ENCODE measurements at places on chromosomes 7 and 10.

GRCh38 chr7:120785095-120785494 lies 72.8 kb downstream of the TSPAN12 start:
- no peak for DNase-seq

DNA sequence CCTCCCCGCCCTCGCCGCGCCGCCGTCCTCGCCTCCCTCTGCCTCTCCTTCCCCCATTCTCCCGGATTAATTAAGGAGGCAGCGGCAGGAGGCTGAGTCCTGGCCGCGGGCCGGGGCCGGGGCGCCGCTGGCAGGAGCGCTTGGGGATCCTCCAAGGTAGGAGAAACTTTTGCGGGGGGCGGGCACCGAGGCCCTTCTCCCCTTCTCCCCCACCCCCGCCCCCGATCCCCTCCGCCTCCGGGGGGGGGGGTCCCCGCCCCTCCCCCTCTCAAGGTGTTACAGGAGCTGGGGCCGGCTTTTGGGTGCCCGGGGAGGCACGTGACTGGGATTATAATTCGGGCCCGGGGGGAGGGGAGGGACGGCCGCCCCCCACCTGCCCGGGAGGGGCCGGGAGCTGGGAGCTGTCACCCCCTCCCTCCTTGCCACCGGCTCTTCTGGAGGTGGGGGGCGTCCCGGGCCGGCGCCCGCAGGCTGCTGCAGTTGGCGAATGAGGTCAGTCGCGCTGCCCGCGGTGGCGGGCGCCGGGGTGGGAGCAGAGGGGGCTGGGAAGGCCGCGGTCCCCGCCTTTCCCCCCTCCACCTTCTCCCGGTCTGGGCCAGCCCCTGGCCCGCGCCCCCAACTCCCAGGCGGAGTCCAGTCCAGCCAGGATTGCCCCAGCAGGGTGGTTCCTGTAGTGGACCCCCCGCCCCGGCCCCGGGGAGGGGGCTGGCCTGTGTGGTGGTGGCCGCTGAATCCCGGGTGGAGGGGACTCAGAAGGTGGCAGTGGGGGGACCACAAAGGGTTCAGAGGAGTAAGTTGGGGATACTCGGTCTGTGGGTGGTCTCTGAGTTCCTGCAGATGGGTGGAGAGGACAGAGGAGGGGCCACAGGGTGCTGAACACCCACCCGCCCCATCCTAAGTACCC lies 567 bp downstream of the GTF2IRD1 start:
- DNase-seq, result peak; percentile 45

- no peak for DNase-seq
These were observed 427.7 kb downstream of the LRMDA start for GRCh38 chr10:75859141-75859540.

DNA sequence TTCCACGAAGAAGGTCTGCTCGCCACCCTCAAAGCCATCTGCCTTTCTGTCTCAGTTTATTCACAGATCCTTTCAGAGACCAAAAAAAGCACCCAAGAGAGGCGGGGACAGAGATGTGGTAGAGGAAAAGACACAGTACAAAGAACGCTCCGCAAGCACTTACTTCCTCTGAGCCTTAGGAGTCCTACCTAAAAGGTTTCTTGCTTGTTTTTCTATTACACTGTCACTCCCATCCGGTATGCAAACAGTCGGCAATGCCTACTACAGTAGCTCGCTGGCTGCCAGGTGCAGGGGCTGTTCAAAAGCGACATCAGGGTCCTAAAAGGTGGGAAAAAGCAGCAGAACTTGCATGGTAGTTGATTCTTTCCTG lies 816 bp downstream of the TECPR1 start:
- DNase-seq, result no peak

DNA sequence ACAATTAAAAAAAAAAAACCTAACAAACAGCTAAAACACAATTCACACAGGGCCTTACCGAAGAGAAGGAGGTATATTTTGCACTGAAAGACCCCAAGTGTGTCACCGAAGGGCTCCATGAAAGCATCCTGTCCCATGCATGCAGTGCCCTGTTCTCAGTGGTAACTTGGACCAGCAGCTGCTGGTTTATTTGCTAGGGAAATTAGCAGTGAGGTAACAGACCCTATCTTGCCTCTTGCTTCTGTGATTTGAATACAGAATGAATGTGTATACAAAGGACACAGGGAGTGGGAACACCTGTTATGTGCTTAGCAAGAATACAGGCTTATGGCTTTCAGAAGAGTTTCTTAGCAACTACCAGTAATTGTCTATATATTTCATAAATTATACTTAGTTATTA lies at the start of gene HEPACAM2:
TSS of gene HEPACAM2 (minus strand) at position 160 of the 400 bp plus-strand sequence.
- DNase-seq, result no peak

- DNase-seq, result no peak
These were observed 52.1 kb downstream of the CAMK1D start for GRCh38 chr10:12401466-12401865.

DNA sequence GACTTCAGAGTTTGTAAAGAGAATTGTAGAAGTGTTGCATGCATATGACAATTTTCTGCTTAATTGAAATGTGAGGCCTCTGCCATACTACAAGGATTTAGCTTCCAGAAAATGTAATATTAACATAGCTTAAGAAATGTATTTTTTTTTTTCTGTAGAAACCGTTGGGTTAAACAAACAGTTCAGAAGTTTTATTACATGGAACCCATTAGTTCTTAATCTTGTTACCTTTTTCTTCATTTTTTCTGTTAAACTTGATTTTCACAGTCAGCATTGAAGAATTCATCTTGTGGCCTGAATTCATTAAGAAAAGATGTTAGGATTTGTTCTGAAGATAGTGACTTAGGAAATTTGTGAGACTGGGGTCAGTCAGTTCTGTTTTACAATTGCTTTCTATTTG lies 4.9 kb downstream of the PTEN start:
- DNase-seq, result no peak

GRCh38 chr10:97062456-97062855 lies 123.3 kb downstream of the SLIT1 start:
- DNase-seq, result no peak

- no peak for DNase-seq
These were observed 15.8 kb upstream of the CPA1 start for GRCh38 chr7:130364451-130364850.

- peak; percentile 82 for DNase-seq
These were observed 375.2 kb downstream of the RPS24 start for GRCh38 chr10:78408671-78409472.

- DNase-seq, result no peak
These were observed 73.1 kb downstream of the LANCL2 start for GRCh38 chr7:55438085-55438756.

GRCh38 chr10:103519798-103520197 lies 26.3 kb downstream of the NEURL1 start:
- DNase-seq, result no peak

GRCh38 chr10:74589226-74589673 lies 237.2 kb upstream of the KAT6B start:
- DNase-seq, result peak; percentile 95

DNA sequence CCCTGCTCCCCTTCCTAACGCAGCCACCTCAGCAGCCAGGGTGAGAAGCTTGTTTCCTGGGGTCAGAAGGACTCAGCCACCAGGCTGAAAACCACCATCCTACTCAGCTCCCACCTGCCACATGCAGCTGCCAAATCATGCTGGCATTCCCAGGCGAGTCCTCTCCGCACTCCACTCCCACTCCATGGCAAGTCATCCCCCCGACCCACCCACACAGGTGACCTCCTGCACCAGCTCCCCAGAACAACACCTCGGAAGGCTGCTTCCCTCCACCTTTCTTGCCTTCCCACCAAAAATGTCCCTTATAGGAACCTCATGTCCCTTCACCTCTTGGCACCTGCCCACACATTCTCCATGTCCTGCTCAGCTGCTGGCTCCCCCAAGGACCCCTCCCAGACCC lies 4.6 kb downstream of the PDAP1 start:
- DNase-seq, result no peak

- no peak for DNase-seq
These were observed 297.9 kb upstream of the FZD1 start for GRCh38 chr7:90966346-90966745.

DNA sequence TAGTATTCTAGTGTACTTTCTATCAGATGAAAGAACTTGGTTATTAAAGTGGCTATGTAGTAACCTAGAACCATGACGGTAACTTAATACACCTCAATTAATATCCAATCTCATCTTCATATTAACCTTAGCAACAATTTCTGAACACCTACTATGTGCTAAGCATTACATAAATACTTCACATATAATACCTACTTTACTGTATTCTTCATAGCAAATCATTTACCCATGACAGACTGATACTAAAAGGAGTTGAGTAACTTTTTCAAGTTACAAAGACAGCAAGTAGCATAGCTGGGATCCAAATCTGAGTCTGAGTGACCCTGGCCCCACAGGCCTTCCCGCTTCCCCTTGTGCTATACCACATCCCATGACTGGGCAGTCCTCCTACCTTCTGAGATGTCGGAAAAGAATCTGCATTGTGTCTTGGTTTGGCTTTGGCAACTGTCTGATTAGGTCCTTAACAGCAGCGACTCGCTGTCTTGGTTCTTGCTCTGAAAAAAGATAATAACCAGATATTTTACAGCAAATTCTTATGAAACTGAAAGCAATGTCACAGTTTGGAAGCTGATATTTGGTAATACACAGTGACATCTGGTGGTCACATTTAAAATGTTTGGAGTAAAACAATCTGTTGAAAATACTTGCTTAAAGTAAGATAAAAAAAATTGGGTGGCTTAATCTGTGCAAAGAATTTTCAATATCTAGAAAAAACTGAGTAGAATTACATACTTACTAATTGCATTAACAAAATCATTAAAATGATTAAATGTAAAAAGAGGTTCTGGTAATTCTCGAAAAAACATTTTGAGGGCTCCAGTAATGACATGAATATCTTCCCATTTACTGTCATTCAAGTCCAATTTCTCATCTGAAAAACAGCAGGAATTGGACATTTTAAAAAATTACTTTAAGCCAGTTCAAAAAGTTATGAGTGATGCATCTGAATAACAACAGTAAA lies 120.1 kb downstream of the ARHGAP12 start:
- DNase-seq, result peak; percentile 43

- no peak for DNase-seq
These were observed 24.2 kb upstream of the RASSF4 start for GRCh38 chr10:44935201-44935965.

GRCh38 chr10:34151481-34151880 lies 663.6 kb downstream of the PARD3 start:
- DNase-seq, result no peak

DNA sequence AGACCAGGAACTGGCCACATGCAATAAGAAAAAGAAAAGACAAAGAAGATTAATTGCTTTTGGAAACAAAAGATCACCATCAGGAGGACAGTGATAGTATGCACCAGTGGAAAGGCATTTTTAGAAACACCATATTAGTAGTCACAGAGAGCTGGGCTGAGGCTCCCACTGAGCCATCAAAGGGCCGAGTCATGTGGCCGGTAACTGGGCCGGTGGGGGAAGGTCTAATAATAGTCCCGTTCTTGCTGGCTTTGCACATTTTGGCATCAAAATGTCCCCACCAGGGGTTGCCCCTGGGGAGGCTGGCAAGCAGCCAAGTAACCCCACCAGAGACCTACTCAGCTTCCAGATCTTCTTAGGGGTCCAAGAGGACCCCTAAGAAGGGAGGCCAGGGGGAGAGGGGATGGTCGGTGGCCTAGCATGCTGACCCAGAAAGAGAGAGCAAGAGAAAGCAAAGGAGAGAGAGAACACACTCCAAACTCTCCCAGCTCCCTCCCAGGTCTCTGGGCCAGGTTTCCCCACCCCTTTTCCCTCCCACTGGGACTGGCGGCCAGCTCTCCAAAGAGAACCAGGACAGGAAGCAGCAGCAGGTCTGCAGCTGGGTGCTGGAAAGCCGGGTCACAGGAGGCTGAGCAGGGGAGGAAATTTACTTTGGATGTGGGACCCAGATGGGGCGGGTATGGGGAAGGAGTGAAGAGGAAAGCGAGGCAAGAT lies 70.2 kb upstream of the FGFR2 start:
- DNase-seq, result peak; percentile 79

- no peak for DNase-seq
These were observed 219.9 kb downstream of the CELF2 start for GRCh38 chr10:11237571-11237970.

DNA sequence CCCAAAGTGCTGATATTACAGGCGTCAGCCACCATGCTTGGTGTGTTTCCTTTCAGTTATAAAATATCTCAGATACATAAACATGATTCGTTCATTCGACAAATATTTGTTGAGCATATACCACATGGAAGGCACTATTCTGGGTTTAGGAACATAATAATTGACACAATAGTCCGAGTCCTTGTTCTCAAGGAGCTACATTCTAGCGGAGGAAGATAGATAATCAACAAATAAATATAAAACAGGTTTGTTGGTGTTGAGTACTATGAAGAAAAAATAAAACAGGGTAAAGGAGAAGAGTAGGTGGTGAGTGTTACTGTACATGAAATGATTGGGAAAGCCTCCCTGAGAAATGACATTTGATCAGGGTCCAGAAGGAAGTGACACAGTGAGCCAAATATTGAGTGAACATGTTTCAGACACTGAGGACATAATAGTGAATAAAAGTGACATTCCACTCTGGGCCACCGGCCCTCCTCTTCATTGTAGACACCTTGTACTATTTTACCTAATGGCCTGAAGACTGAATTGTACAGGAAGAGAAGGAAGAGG lies 6.9 kb upstream of the HILPDA start:
- DNase-seq, result no peak

DNA sequence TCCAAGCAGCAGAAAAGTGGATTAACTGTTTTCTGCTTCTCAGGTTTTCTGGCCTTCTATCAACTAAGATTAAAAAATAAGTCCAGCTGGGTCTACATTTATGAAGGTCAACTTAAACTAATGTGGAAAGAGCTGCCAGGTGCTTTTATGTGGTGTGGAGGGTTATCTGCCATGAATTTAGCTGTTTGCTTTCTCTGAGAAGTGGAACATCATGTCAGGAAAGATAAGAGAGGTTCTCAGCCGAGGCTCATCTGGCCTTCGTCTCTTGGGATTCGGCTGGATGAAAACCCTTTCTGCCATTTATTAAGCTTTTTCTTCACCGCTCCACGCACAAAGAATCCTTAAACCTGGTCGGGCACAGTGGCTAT lies 5.5 kb downstream of the PTPRN2 start:
- DNase-seq, result no peak

DNA sequence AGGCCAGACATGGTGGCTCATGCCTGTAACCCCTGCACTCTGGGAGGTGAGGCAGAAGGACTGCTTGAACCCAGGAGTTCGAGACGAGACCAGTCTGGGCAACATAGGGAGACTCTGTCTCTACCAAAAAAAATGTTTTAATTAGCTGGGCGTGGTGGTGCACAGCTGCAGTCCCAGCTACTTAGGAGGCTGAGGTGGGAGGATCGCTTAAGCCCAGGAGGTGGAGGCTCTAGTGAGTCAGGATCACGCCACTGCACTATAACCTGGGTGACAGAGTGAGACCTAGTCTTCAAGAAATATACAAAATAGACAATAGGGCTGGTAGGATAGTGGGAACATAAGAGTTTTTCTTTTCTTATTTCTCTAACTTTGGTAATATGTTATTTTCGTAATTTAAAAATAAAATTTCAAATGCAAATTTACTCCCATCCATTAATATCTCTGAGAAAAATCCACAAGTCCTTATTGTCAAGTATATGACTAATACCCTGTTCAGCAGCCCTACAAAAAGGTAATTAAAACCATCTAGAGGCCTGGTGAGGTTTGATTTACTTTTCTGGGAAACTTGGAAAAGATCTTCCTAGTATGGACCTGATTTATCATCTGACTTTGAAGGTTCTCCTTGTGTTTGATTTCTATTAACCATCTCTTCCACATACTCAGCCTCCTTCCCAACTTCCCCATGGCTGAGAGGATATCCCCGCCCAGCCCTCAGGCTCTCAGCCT lies 50.0 kb downstream of the CREB3L2 start:
- DNase-seq, result no peak

GRCh38 chr7:77407906-77408305 lies 8.2 kb downstream of the GSAP start:
- no peak for DNase-seq
